NCI-H526 (cell line): ENCODE measurements at places on chromosomes 5 and 9.

DNA sequence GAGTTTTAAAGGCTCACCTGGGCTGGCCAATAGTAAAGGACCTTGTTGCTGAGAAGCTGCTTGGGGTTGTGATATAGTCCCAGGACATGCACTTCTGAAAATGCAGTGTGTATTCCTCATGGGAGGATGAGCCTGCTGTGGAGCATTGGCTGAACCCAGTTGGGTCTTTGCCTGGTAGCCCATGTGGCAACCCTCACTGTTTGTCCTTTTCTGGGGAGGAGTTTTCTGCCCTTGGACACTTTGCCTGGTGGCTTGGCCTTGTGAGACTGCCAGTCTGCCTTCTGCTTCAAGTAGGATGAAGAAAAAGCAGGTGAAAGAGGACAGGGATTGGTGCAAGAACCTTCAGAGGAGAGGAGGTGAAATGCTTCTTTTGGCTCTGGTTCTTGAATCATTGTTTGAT is 4.0 kb downstream of the TENT4A start:
- DNase-seq: no peak

GRCh38 chr5:170353011-170353761 is 36.0 kb downstream of the KCNMB1 start:
- DNase-seq: no peak

GRCh38 chr5:69368458-69369339 is 621 bp downstream of the AK6 start:
- peak; percentile 23 for DNase-seq

DNA sequence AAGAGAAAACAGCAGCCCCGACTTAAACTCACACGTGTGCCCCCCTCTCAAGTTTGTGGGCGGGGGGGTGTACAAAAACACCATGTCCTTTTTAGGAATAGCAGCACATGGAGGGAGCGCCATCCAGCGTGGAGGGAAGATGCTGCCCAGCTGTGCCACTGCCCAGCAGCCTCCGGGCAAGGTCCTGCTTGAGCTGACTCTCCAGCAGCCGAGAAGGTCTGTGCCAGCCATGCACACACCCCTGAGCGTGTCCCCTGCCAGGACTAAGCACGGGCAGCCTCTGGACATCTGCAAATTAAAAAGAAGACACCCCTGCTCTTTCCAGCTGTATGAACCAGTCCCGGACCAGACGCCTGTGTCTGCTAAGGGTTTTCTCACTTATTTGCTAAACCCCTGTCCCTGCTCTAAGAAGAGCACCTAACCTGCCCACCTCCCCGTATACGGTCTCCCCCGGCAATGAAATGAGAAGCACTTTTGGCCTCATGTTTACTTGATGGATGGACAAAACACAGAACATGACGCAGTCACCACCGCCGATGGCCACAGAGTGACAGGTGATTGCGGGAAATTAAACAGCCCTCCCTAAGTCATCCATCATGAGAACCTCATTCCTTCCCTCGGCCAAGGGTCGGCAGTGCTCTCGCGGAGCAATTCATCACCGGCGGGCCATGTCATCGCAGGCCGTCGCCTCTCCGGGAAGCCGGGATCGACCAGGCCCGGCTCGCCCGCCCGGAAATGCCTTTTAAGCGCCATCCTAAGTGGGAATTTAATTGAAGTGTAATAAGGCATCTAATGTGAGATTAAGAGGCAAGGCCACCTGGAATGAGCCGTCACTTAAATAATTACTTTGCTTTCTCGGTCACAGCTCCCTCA is 96.9 kb downstream of the OLFM1 start:
- no peak for DNase-seq
